Sigmoid colon (tissue), 7 donors: ENCODE measurements at places on chromosomes 5 and 9. TPM values are rescaled to one million over a fixed set of nuclear protein-coding genes. Genes with fewer than 3 reads are reported as not detected.

DNA sequence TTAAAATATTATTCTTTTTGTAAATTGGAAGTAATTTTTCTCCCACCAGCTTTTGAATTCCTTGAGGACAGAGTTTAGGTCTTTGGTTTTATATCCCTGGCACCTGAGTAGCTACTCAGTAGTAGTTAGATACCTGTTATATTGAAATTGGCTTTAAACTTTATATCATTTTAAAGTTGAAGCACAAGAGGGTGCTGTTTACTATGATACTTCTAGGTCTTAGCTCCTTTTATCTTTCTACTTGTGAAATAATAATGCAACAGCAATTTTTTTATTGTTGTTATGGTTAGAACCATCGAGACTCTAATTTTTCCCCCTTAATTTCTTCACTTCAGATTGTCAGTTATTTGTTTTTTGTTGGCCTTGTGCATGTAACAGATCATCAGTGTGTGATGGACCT is 46.3 kb downstream of the AP3S1 start:
- no peak for DNase-seq

Gene MACIR
- 8.4 TPM for total RNA-seq

Gene C9orf85
- total RNA-seq = 8.8 TPM

GRCh38 chr9:114790521-114790920 is 15.3 kb downstream of the TNFSF15 start:
- H3K36me3 ChIP-seq = no peaks in the 10 kb centered on the region
- H3K4me3 ChIP-seq = no peak overlapping the region
- no peaks in the 10 kb centered on the region for H3K4me1 ChIP-seq
- H3K27me3 ChIP-seq = no peaks in the 10 kb centered on the region

GRCh38 chr5:42680046-42680445 is 76.6 kb upstream of the CCDC152 start:
- no peak for DNase-seq
- no peaks in the 10 kb centered on the region for H3K27me3 ChIP-seq
- no peak overlapping the region for H3K27ac ChIP-seq
- H3K4me1 ChIP-seq = no peaks in the 10 kb centered on the region
- no peaks in the 10 kb centered on the region for H3K36me3 ChIP-seq
- H3K4me3 ChIP-seq = no peak overlapping the region
